ENCODE measurements at places on chromosomes 6 and 20. TPM values are rescaled to one million over a fixed set of nuclear protein-coding genes. Genes with fewer than 3 reads are reported as not detected.

Gene IL17A
- polyA plus RNA-seq, result not detected

Gene CD93
- 39.1 TPM for polyA plus RNA-seq

Gene SIRPD
- polyA plus RNA-seq, result not detected

Gene SLC25A27
- 59.1 TPM for polyA plus RNA-seq

Gene PROCR
- polyA plus RNA-seq, result 9.4 TPM

Gene PPP1R14C
- 25.5 TPM for polyA plus RNA-seq

Gene SLC22A3
- polyA plus RNA-seq, result 3.9 TPM

Gene BACH2
- 11.0 TPM for polyA plus RNA-seq

Gene SFTA2
- polyA plus RNA-seq, result 1.7 TPM

DNA sequence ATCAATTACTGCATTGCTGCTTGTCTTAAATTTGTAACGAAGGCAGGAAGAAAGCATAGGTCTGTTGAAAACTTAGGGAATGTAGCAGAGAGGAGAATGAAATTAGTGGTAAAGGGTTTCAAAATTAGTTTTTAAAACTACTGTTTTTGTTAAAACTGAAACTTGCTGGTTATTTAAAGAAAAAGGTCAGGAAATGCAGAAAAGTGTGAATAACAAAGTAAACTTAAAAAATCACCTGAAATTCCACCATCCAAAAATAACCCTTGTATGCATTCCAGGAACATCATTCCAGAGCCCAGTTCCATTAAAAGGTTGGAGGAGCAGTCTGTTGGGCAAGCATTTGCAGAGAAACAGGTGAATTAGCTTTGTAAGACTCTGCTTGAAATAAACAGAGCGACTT lies 3.1 kb upstream of the MOXD1 start:
- DNase-seq, result no peak

DNA sequence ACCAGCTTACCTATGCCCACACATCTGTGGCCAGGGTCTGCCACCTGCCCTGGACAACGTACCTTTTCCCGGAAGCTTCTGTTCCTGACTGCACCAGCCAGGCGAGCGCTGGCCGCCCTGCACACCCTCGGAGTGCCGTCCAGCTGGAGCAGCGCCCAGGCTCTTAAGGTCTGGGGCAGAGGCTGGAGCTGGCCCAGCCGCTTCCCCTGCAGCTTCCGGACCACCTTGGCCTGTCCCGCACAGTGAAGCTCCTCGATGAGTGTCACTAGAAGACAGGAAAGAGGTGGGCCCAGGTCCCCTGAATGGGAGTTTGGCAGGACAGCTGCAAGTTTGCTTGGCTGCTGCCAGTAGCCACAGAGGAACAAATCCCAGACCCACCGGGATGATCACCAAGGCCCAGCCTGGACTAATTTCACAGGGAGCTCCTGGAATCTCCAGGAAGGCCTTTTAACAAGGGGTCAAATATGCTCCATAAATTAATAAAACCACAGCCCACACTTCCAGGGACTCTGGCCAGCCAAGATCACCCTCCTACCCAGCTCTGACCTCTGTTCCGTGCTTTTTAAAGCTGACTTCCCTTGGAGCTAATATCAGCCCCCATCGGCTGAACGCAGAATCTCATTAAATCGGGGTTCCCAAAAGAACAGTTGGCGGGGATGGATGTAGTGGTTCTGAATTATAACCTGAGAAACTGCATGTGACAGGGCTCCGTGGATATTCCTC lies 82.3 kb downstream of the PTPN1 start:
- no peak for DNase-seq

- no peak for DNase-seq
These were observed 14.0 kb downstream of the ZC2HC1B start for GRCh38 chr6:143878272-143878760.

DNA sequence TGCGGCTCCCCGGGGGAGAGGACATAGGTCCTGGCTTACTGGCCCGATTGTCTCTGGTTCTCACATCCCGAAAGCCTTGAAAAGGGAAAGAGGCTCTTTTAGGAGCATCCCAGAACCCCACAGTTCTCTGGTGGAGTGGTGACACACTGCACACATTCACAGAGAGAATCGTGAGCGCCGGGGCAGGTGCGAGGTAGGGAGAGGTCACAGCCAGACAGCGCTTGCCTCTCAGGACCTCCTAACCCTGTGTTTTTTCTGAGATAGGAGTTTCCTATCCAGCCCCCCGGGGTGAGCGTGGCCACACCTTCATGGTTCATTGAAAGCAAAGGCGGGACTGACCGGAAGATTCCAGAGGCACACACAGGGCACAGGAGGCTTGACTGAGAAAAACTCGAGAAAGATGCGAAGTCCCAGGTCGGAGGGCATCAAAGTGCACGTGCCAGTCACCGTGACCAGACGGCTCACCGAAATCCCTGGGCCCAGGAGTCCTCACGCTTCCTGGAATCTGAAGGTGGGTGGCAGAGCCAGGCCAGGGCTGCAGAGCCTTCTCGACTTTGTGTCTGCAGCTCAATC lies 46.5 kb upstream of the FRMD1 start:
- DNase-seq, result no peak

DNA sequence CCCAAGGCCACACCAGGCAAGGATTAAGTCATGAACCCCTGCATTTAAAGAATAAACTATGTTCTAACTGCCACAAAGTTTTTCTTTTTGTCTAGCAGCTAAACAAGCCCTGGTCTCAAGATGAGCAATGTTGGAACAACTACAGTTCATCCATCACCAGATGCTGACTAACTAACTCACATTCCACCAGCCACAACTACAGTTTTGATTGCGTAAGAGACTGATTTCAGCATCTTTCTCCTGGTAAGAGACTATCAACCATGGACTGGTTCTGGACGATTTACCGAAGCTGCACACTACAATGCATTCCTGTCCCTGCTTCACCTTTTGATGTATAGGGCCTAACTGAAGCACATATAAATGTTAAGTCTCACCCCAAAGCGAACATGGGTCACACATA lies 43.0 kb downstream of the F13A1 start:
- DNase-seq, result no peak

DNA sequence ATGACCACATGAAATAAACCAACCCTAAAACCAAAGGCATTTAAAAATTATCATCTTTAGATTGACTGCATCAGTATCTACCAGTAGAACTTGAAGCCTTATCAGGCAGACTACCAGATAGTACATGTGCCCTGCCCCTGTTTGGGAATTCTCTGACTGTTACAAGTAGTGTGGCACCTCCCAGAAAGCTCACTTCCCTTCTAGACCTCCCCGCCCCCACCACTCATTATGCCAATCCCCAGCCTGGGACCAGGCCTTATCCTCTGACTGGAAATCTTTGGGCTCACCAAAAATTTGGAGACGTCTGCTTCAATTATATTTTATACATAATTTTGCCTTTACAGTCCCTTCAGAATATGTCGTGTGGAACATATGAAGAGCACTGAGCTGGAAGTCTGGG lies 155.6 kb downstream of the TFAP2B start:
- no peak for DNase-seq

DNA sequence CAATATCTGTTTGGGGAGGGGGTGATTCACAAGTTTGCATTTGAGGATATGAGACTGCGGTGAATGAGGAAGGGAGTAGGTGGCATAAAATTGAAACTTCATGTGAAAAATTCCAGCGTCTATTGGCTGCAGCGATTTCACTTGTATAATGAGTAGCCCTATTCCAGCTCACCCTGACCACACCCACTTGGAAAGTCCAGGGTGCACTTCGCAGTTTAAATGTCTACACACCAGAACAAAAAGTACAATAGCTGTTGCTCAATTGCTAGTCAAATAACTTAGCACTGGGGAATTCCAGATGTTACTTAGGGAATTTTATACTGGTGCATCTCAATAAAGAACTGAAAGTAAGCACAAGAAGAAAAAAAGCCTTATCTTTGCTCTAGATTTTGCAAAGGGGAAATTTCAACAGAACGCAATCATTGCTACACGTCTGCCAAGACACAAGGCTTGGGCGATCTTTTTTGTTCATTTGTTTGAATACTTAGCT lies 6.3 kb downstream of the TNFAIP3 start:
- no peak for DNase-seq

- no peak for DNase-seq
These were observed 11.2 kb downstream of the PCIF1 start for GRCh38 chr20:45945678-45946148.

DNA sequence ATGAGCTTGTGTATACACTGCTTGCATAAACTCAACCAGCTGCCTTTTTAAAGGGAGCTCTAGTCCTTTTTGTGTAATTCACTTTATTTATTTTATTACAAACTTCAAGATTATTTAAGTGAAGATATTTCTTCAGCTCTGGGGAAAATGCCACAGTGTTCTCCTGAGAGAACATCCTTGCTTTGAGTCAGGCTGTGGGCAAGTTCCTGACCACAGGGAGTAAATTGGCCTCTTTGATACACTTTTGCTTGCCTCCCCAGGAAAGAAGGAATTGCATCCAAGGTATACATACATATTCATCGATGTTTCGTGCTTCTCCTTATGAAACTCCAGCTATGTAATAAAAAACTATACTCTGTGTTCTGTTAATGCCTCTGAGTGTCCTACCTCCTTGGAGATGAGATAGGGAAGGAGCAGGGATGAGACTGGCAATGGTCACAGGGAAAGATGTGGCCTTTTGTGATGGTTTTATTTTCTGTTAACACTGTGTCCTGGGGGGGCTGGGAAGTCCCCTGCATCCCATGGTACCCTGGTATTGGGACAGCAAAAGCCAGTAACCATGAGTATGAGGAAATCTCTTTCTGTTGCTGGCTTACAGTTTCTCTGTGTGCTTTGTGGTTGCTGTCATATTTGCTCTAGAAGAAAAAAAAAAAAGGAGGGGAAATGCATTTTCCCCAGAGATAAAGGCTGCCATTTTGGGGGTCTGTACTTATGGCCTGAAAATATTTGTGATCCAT lies 15.3 kb downstream of the TNFAIP3 start:
- no peak for DNase-seq

DNA sequence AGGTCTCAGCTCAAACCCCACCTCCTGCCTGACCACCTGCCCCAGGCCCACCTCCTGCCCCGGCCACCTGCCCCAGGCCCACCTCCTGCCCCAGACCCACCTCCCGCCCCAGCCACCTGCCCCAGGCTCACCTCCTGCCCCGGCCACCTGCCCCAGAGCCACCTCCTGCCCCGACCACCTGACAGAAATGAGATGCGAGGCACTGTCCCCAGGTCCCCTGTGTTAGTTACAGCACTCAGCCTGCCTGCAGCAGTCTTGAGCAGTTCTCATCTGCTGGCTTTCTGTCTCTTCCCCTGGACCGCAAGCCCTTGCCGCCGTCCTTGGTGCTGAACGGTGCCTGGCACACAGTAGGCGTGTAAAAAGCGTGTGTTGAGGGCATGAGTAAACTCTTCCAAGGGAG lies 79.5 kb downstream of the CDH4 start:
- no peak for DNase-seq

DNA sequence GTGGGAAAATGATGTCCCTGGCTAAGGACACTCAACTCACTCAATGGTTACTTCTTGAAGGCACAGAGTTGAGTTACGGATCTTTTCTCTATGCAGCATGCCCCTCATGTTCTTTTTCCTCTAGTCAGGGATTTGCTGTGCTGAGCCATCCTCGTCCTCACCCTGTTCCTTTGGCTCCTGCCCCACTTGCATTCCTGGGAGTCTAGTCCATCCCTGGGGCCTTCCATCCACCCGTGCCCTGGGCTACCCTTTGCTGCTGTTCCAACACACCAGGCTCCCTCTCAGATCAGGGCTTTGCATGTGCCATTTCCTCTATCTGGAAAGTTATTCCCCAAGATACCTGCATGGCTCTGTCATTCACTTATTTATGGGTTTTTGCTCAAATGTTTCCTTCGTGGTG lies 13.3 kb upstream of the KCNG1 start:
- no peak for DNase-seq

DNA sequence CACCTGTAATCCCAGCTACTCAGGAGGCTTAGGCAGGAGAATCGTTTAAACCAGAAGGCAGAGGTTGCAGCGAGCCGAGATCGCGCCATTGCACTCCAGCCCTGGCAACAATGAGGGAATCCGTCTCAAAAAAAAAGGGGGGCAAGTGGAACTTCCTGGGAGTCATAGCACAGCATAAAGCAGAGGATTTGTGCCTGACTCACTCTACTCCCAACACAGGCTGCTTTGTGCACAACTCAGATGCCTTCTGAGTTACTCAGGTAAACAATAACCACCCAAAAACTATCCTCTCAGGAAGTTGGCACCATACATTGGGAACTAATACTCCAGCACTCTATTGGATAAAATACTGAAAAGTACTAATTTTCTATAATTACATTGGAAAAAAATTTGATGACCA lies 2.5 kb upstream of the TMEM244 start:
- DNase-seq, result no peak

DNA sequence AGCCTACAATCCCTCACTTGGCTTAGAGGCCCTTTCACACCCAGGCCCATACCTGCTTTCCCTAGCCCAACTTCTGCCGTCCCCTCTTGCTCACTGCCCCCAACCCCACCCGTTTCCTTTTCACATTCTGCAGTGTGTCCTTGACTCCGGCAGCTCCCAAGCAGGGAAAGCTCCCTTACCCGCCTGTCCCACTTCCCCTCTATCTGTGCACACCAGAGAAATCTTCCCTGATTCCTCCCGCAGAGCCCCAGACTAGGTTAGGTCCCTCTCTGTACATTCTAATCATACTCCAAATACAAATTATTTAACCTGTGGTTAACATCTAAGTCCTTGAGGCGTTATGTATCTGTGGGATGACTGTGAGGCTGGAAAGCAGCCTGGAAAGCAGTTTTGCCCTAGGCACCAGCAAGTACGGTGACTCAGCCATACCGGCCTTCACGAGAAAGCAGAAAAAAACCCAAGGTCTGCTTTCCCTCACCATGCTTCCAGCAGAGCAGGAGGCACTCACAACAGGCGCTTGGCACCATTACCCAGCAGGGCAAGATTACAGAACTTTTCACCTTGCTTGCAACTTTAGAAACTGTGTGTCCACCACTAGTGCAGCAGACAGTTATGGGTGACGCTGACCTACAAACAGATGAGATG lies 22.3 kb downstream of the ELOVL5 start:
- no peak for DNase-seq

- peak; percentile 94 for DNase-seq
These were observed 15.2 kb upstream of the MRPS18A start for GRCh38 chr6:43702534-43703440.

DNA sequence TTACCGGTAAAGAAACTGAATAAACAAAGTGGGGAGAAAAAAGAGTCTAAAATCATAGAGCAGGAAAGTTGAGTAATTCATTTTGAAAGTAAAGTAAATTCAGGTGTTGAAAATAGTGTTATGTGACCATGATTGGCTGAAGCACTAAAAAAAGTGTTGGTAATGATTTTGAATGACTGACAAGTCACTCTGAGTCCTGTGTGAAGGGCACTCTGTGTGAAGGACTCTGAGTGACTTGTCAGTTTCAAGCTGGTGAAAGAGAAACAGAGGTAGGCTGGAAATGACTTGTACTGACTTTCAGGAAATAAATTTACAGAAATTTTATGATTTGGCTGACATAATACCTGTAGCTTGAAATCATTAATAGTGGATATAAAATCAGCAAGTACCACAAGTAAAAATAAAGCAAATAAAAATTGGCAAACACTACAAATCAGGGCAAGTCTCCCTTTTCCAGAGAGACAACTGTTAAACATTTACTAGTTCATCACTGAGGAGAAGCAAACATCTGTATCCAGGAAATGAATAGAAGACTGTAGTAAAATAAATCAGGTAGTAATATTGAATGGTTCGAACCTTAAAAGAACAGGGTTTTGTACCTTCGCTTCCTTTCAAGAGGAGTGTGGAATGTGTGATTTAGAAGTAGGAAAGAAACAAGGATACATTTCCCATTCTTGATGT lies 630.6 kb downstream of the GRIK2 start:
- DNase-seq, result no peak
